ENCODE measurements at places on chromosomes 16 and 17. TPM values are rescaled to one million over a fixed set of nuclear protein-coding genes. Genes with fewer than 3 reads are reported as not detected.

DNA sequence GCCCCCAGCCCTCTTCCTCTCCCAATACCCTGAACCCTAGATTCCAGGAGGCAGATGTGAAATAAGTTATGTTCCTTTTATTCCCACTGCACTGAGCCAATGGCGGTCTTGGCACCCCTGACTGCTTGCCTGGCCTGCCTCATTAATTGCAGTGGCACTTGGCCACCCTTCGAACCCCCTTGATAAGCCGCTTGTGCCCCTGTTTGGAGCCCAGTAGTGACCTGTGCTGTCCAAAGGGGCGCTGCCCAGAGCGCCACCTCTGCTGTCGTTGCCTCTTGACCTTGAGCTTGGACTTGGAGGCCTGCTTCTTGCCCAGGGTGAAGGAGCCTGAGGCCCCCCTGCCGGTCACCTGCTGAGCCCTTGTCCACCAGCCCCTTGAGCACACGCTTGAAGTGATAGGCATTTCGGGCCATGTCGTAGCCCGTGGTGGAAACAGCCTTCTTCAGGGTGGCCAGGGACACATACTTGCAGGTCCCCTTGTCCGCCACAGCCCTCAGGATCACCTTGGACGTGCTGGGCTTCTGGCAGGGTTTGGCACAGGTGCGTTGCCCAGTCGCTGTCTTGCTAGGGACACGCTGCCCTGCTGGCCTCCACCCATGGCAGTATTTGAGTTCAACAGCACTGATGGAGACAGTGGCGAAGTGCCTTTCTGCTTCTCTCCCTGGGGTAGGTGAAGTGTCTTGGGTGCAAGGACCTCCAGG is 5.7 kb downstream of the SGCA start:
- no peak for DNase-seq

Gene ITGB4
- not detected for total RNA-seq

DNA sequence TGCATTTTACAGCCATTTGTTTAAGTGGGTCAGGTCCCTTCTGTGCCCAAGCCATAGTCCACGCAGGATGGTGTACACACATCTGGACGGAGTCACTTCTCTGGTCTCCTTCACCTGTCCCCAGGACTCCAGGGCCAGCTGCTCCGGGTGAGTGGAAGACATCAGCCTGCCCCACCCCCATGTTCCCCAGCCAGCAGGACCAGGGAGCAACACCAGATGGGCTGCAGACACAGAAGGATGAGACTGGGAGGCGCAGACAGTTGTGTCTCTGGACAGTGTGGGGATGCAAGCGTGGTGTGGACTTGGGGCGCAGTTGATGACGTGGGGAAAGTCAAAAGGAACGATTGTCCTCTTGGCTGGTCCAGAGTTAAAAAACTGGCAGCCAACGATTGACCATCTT is 24.6 kb upstream of the WFDC1 start:
- no peak for DNase-seq

- DNase-seq: peak; percentile 81
Observed at GRCh38 chr16:55668340-55669281, 12.8 kb downstream of the SLC6A2 start.

DNA sequence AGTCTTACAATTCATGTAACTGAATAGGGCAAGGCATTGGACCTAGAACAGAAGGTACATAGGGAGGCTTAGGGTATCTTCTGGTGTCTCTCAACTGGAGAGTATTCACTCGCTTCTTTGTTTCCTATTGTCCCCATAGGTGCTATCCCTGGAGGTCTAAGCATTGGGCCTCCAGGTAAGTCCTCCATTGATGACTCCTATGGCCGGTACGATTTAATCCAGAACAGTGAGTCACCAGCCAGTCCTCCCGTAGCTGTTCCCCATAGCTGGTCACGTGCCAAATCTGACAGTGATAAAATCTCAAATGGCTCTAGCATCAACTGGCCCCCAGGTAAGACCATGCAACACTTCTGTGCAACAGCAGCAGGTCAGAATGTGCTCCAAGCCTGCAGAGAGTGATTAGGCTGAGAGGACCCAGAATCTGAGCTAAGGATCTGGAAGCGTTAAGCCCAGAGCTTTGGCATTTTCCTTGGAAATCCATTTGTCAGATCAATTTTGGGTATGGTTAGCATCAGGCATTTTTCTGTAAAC is 35.7 kb downstream of the TMC6 start:
- DNase-seq: no peak
